ENCODE measurements at places on chromosomes 11 and 22.
A peak's percentile ranks its signal among the peaks of the same experiment; 100 is the strongest.

DNA sequence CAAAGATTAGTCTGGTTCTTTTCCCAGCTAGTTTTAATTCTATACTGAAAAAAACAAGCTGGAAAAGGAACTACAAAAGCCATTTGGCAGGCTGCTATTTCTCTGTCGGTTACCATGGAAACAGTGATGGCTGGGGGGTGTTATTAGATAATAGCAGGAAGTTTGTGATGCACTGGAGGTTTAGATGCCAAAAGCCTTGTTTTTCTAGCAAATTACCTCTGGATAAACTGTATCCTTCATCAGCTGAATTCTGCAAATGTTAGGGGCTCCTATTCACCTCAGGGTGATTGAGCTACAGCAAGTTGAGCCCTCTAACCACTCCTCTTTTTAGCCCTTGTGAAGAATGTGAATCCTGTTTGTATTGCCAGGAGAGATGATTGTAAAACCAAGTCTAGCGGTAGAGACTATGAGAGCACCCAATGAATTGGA, 25.2 kb downstream of the ALKBH3 start:
- no peak for DNase-seq

DNA sequence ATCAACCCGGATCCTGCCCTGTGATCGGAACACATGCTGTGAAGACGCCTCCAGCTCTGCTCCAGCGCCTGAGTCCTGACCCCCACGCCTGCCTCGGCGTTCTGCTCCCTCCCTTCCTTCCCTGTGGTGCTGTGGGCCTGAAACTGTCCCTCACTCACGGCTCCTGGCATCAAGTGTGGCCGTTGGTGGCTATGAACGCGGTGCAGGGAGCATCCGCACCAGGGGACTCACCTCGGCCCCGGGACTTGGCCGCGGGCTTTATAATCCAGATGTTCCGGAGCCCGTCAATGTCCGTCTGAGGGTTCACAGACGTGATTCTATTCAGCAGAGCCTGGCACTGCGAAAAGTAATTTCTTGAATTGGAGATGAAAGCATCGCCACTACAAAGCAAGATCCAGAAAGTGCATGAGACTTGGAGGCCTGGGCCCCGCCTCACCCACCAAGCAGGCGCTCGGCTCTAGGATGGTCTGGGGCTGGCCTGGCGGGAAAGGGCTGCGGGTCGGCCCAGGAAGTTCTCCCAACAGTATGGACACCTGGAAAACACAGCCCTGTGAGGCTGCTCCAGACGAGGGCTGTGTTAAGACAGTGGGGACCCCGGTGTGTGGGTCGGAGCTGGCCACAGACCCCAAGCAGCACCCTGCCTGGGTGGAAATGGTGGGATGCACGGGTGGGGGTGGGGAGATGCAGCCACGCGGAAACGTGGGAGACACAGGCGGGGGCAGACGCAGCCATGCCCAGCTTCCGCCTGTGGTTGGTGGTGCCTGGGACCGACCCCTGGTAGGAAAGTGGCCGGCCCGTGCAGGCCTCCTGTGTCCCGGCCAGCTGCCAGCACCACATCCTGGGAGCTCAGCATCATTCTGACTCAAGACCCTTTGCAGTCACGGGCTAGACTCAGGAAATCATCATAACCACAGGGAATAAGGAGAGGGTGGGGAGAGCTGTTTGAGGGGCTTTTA, 21.8 kb upstream of the IL17REL start:
- no peak for DNase-seq

DNA sequence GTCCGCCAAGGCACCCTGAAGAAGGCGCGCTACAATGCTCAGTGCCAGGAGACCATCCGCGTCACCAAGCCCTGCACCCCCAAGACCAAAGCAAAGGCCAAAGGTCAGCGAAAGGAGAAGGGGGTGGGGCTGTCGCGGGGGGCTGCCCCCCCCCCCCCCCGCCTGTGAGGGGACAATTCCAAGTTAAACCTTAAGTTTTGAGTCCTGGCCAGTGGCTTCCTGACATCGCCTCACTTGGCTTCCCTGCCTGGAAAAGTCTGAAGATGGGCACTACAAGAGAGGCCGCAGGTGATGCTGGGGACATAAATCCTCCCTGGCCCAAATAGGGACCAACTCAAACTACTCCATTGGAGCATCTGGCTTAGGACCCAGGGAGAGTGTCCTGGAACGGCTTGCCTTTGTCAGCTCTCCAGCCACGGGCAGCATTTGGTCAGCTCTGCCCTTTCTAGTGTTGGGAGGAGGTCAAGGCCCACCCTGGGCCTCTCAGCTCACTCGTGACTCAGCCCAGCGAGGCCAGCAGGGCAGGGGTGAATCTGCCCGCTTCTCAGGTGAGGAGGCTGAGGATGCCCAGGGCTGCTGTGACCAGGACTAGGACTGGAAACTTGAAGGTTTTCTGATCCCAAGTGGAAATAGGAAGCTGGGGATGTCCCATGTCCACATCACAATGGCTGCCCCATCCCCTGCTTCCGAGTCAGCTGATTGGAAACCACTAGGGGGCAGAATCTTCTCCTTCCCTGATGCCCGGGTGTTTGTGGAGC, 1.4 kb downstream of the MDK start:
- DNase-seq, result no peak

- no peak for DNase-seq
These were observed 9.8 kb downstream of the APOL5 start for GRCh38 chr22:35727436-35727835.

- DNase-seq, result no peak
These were observed 68.2 kb downstream of the MSANTD4 start for GRCh38 chr11:105953886-105954285.

DNA sequence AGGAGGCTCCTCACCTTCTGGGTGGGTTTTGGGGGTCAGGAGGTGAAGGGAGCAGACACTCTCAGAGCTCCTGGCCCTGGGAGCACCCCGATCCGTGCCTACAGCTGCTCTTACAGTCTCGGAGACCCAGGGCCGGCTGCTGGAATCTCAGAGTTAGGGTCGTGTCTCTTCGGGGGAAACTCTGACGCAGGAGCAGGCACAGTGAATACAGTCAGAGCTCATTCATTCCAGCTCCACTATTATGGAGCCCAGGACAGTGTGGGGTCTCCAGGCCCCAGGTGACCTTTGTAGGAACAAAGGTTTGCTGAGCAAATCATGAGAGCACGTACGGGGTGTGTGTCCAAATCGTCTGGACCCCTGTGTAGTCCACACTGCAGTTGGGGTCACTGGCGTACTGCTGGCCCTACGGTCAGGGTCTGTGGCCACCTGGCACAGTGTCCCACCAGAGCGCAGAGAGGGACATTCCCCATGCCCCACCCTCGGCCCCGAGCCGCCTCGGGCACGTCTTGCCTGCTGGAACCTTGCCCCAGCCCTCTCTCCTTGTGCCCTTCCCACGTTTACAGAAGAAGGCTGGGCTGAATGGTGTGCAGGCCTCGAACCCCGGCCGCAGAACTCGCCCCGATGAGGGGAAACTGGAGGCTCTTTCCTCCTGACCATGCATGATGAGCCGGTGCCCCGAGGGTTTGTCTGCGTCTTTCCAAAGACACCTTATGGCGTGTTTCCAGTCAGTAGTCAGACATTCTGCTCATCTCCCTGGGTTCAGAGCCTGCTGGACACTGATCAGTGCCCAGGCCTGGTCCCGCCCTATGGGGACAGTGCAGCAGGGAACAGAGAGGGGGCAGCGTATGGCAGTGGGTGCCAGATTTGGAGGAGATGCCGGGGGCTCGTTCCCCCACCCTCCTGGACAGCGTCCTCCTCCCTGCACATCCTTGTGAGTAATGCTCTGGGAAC, 1166.6 kb downstream of the BRD1 start:
- DNase-seq, result no peak

DNA sequence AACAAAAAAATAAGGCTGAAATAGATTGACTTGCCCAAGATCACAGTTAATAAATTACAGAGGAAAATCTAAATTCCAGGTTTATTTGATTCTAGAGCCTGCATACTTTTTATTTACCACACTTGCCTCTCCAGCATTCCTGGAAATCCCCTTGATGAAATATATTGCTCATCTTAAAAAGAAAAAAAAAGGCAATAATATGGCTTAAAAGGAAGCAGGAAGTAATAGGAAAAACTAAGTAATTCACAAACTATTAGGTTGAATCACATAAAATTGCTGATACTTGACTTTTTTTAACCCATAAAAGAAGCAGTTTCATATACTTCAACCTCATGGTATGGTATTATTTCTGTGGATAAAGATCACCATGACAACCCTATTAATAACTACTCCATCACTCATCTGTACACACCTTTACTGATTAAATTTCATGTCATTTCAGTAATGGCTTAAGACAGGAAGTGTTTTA, 52.9 kb downstream of the COPB1 start:
- DNase-seq, result no peak

- DNase-seq, result no peak
These were observed 83.1 kb downstream of the MN1 start for GRCh38 chr22:27718186-27719035.

GRCh38 chr11:75547617-75548058, 14.4 kb upstream of the SERPINH1 start:
- no peak for DNase-seq

DNA sequence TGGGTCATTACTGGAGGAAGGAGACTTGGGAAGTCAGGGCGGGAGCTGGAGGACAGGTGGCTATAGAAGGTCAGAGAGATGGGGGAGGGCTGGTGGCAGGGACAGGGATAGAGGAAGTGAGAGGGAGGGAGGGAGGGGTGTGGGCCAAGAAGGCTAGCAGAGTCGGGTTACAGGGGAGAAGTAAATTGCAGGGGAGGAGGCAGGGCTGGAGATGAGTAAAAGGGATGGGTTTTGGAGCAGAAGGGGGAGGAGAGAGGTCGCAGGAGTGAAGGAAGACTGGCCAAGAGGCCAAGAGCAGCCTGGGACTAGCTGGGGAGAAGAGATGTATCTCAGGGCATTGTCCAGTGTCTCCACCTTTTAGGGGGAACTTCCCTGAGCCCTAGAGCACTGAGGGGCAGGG, 33.0 kb downstream of the LRRC10B start:
- no peak for DNase-seq

DNA sequence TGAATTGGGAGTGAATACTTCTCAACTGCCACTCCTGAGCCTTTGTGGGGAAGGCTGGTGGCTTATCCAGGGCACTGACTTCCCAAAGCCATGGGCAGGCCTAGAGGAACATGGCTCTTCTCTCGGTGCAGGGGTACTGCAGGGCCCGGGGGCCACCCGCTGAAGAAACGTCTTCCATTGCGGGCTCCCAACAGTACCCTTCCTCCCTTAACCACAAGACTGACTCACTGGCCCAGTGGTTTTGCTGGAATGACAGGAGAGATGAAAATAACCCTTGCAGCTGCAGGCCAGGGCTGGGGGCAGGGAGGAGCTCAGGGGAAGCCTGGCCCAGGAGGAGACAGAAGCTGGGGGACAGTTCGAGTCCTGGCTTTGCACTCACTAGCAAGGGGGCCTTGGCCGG, 13.5 kb downstream of the TXN2 start:
- peak; percentile 39 for DNase-seq

DNA sequence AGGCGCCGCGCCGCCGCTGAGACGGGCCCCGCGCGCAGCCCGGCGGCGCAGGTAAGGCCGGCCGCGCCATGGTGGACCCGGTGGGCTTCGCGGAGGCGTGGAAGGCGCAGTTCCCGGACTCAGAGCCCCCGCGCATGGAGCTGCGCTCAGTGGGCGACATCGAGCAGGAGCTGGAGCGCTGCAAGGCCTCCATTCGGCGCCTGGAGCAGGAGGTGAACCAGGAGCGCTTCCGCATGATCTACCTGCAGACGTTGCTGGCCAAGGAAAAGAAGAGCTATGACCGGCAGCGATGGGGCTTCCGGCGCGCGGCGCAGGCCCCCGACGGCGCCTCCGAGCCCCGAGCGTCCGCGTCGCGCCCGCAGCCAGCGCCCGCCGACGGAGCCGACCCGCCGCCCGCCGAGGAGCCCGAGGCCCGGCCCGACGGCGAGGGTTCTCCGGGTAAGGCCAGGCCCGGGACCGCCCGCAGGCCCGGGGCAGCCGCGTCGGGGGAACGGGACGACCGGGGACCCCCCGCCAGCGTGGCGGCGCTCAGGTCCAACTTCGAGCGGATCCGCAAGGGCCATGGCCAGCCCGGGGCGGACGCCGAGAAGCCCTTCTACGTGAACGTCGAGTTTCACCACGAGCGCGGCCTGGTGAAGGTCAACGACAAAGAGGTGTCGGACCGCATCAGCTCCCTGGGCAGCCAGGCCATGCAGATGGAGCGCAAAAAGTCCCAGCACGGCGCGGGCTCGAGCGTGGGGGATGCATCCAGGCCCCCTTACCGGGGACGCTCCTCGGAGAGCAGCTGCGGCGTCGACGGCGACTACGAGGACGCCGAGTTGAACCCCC, 798 bp downstream of the BCR start:
- peak; percentile 25 for DNase-seq
